Type B pancreatic cell (in vitro differentiated cells): ENCODE measurements at places on chromosomes 16 and 17.

DNA sequence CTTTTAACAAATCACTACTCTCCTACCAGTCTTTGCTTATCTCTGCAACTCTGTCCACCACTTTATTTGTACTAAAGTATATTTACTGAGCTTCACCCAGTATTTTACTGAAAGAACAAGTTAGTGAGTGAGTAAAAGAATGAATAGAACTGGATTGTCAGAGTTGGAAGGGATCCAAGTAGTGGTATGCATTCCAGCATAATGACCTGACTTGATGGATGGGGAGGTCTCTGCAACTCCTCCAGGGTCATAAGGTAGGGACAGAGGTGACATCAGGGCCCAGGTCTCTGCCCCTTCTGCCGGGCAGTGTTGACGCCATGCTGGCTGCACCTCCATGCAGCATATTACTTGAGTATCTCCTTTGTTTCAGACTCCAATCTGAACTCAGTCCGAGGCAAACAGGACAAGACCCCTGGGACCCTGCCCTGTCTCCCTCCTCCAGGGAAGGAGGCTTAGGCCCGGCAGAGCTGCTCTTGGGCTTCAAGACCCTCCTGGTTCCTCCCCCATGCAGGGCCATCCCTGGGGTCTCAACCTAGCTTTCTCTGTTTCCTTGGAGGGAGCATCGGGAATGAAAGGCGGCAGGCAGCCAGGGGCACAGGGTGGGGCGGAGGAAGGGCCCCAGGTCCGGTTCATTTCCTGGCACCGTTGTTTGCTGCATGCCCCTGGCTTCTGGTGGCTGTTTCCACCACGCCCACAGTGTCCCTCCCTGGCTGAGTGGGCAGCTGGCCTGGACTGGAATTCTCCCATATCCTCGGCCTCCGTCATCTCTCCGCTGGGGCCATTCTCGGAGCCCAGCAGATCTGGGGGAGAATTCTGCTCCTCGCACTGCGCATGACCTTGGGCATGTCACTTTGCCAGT, 12.4 kb upstream of the ITGA3 start:
- H3K4me3 ChIP-seq, result no peak overlapping the region
- peaks cover 5% of the 10 kb centered on the region for H3K4me1 ChIP-seq
- no peak overlapping the region for H3K27ac ChIP-seq
- no peaks in the 10 kb centered on the region for H3K36me3 ChIP-seq
- H3K27me3 ChIP-seq, result peaks cover 7% of the 10 kb centered on the region

GRCh38 chr17:75478508-75478907, 22.1 kb downstream of the TMEM94 start:
- H3K4me3 ChIP-seq, result no peak overlapping the region
- peak overlapping the region; percentile 62 for H3K27ac ChIP-seq
- peaks cover 4% of the 10 kb centered on the region for H3K36me3 ChIP-seq
- H3K27me3 ChIP-seq, result no peaks in the 10 kb centered on the region

GRCh38 chr17:79218825-79219200, 144.2 kb downstream of the ENGASE start:
- H3K36me3 ChIP-seq, result no peaks in the 10 kb centered on the region
- peaks cover 66% of the 10 kb centered on the region for H3K27me3 ChIP-seq
- DNase-seq, result no peak
- peaks cover 7% of the 10 kb centered on the region for H3K4me1 ChIP-seq

GRCh38 chr17:6085812-6086211, 15.6 kb downstream of the WSCD1 start:
- peaks cover 18% of the 10 kb centered on the region for H3K4me1 ChIP-seq
- H3K4me3 ChIP-seq, result no peak overlapping the region
- no peaks in the 10 kb centered on the region for H3K27me3 ChIP-seq
- no peak overlapping the region for H3K27ac ChIP-seq
- no peaks in the 10 kb centered on the region for H3K36me3 ChIP-seq

DNA sequence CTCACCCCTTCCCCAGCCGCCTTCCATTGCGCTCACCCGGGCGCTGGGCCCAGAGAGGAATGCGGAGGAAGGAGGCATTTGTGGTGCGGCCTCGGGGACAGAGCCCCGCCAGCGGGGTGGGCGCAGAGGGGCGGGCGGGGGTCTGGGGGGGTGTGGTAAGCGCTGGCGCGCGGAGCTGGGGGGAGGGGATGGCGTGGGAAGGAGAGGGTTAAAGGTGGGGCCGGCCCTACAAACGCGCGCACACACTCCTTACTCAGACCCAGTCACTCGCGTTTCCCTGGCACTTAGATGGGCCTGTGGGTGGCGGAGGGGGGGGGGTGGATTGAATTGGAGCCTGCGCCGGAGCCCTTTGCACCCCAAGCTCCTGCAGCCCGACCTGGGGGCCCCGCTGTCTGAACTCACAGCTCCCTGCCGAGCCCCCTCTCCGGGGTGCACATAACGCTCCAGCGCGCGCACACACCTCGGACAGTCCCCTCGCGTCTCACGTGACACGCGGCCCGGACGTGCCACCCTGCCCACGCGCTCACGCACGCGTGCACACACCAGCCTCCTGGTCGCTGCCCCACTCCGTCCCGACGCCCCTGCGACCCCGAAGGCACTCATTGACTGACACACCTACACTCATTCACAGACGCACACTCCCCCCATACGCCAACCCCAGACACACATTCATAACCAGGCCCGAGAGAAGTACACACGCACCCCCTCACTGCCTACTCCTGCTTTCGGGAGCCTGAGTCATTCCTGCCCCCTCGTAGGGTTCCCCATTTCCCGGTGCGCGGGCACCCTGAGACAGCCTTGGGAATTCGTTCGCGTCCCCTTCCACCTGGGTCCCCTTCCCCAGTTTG, 844 bp downstream of the TBKBP1 start:
- H3K4me3 ChIP-seq, result peak overlapping the region; percentile 93
- no peaks in the 10 kb centered on the region for H3K36me3 ChIP-seq
- DNase-seq, result no peak
- peaks cover 21% of the 10 kb centered on the region for H3K4me1 ChIP-seq
- H3K27me3 ChIP-seq, result no peaks in the 10 kb centered on the region

GRCh38 chr17:65638221-65638975, 77.0 kb upstream of the AXIN2 start:
- DNase-seq, result no peak
- H3K4me1 ChIP-seq, result peaks cover 19% of the 10 kb centered on the region
- H3K4me3 ChIP-seq, result no peak overlapping the region
- H3K36me3 ChIP-seq, result peaks cover 4% of the 10 kb centered on the region
- no peak overlapping the region for H3K27ac ChIP-seq
- no peaks in the 10 kb centered on the region for H3K27me3 ChIP-seq

- peaks cover 4% of the 10 kb centered on the region for H3K4me1 ChIP-seq
- H3K4me3 ChIP-seq, result no peak overlapping the region
- H3K36me3 ChIP-seq, result no peaks in the 10 kb centered on the region
- no peak for DNase-seq
- H3K27ac ChIP-seq, result peak overlapping the region; percentile 13
These were observed 217.6 kb upstream of the CPHXL start for GRCh38 chr16:75943705-75944514.

DNA sequence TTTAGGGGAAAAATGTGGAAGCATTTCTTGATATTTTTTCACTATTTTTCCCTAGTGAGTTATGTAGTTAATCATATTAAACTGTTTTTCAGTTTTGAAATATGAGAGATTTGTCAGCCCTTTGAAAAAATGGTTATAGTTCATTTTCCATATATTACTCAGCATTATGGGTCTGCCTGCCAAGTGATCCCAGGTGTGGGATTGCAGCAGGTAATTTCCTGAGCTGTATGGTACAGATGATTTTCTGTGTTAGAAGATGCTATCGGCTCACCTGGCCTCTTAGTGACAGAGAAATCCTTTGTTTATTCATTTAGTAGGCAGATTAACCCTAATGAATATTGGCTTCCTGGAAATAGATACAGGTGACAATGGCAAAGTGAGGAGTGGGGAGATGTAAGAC, 275.1 kb upstream of the TBX2 start:
- no peak overlapping the region for H3K4me3 ChIP-seq
- H3K27me3 ChIP-seq, result no peaks in the 10 kb centered on the region
- no peak for DNase-seq
- H3K27ac ChIP-seq, result no peak overlapping the region

- no peaks in the 10 kb centered on the region for H3K36me3 ChIP-seq
- H3K27ac ChIP-seq, result no peak overlapping the region
- H3K4me1 ChIP-seq, result peaks cover 29% of the 10 kb centered on the region
- no peak for DNase-seq
- H3K27me3 ChIP-seq, result peaks cover 70% of the 10 kb centered on the region
These were observed 146.1 kb downstream of the IRF8 start for GRCh38 chr16:86044881-86045590.

DNA sequence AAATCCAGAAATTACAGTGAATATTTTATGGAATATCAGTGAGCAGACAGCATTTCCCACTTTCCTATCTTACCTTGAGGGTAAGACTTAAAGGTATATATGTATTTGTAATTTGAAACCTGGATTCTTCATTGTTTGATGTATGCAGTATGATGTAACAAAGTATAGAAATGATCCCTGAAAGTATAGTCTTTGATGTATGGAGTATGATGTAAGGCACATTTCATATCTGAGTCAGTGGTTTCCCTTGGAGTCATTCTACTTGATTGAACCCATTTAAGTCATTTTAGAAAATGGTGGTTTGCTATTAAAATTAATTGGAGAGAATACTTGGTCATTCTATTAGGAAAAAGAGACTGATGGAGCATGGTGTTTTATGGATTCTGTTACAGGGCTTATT, 10.1 kb downstream of the AMZ2 start:
- peak overlapping the region; percentile 11 for H3K27ac ChIP-seq
- peaks cover 7% of the 10 kb centered on the region for H3K4me1 ChIP-seq
- H3K27me3 ChIP-seq, result peaks cover 4% of the 10 kb centered on the region

- no peak overlapping the region for H3K4me3 ChIP-seq
- peaks cover 15% of the 10 kb centered on the region for H3K4me1 ChIP-seq
- peaks cover 30% of the 10 kb centered on the region for H3K27me3 ChIP-seq
- no peak for DNase-seq
- H3K27ac ChIP-seq, result no peak overlapping the region
These were observed 48.5 kb downstream of the RBFOX3 start for GRCh38 chr17:79562192-79562930.
